Effector CD4-positive, alpha-beta T cell (primary cell): ENCODE measurements at places on chromosomes 7 and 10.
A peak's percentile ranks its signal among the peaks of the same experiment; 100 is the strongest.

DNA sequence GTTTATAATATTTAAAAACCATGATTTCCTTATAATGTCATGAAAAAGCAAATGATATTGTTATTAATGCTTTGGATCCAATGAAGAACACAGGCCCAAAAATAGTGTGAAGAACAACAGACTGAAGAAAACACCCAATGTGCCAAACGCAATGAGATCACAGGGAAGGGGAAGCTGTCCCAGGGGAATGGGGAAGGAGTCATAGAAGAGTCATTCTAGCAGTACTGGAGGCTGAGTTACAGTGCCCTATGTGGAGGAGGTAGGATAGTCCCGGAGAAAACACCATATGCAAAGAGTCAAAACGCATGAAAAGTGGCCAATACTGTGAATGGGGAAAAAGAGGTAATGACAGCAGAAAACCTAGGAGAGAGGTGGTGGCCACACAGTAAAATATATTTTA lies 50.9 kb downstream of the TPK1 start:
- no peak for DNase-seq

DNA sequence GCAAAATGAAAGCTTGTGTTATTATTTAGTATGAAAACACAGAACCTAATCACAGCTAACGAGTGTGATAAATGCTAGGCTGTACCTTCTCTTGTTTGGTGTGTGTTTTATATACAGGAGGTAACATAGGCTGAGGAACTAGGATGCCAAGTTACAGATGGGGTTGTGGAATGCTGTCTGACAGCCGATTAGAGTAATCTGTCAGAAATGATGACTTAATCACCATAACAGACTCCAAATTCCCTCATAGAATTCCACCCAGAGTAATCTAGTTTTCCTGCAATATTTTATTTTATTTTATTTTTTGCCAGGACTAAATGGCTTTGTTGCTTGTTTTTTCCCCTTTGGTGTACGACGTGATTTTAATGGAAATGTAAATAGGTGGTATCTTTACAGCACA lies 221.2 kb downstream of the CELF2 start:
- no peak for DNase-seq

DNA sequence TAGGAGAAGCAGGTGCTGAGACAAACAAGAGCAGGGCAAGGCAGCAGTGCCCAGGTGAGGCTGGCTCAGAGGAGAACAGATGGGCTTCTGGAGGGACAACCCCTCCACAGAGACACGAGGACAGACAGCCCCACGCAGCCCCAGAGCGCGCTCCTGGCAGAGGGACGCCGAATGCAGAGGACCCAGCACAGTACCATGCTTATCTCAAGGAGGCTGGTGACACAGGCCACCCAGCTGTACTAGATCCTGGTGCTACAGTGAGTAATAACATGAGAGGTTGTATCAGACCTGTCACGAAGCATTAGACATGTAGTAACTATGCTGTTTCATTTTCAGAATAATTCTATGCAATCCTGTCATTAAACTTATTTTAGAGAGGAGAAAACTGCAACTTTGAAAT lies 60.4 kb upstream of the NCAPG2 start:
- no peak for DNase-seq

DNA sequence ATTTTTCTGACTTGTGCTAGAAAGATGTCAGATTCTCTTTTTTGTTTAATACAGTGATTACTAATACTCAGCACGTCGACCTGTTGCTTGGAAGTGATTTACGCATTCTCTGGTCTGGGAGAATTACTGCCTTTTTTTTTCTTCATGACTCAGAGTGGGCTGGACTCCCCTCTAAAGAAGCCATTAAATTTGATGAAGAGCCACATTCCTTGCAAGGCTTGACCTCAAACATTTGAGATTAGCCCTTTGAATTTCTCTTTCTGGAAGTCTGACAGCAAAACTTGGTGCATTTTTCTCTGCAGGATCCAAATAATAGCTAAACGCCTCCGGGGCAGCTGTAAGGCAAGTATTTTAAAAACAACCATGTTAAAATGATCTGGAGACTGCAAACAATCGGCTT lies 171.6 kb downstream of the GALNT17 start:
- no peak for DNase-seq

GRCh38 chr7:120876922-120877321 lies 19.0 kb upstream of the TSPAN12 start:
- DNase-seq = no peak

- DNase-seq = peak; percentile 82
These were observed 1.0 kb downstream of the HSPB1 start for GRCh38 chr7:76303202-76304147.

DNA sequence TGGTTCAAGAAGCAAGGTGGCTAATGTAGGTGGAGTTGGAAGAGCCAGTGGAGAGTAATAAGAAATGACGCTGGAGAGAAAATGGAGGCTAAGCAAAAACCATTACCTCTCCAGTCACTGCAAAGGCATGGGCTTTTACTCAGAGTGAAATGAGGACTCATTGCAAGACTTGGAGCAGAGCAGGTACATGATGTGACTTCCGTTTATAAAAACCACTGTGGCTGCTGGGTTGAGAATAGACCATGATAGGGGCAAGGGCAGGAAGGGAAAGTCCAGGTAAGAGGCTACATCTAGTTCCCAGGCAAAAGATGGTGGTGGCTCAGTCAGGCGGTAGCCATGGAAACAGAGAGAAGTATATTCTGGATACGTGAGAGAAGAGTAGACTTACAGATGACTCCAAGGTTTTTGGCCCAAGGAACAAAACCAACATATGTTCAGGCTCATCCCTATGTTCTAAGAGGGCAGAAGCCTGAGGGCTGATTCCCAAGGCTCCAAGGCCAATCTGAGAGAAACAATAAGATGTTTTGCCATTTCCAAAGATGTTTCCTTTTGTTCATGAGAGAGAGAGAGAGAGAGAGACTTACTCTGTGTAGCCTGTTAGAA lies 21.5 kb upstream of the PDE1C start:
- no peak for DNase-seq

DNA sequence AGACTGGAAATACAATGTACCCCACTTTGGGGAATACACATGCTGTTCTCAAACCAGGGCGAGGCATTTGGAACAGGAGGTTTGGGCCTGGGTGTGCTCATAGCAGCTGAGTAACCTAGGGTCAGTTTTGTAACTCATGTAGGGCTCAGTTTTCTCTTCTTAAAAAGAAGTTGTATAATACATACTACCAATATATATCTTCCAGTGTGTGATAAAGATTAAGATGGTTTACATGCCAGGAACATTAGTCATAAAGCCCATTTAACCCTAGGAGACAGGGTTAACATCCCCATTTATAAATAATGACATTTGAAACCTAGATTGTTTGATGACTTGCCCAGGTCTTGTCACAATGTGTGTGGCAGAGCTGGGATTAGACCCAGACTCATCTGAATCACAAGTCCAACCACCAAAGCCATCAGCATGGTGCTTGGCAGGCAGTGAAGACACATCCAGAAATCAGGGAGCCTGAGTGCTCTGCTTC lies 6.0 kb downstream of the AKR1B10 start:
- DNase-seq = no peak

- DNase-seq = no peak
These were observed 31.8 kb downstream of the KLRG2 start for GRCh38 chr7:139451638-139452037.

GRCh38 chr7:35003679-35004303 lies 33.5 kb downstream of the DPY19L1 start:
- DNase-seq = no peak
